ENCODE measurements at places on chromosomes 4 and X. TPM values are rescaled to one million over a fixed set of nuclear protein-coding genes. Genes with fewer than 3 reads are reported as not detected.

GRCh38 chr4:61294936-61295335 lies 94.8 kb downstream of the ADGRL3 start:
- no peak for DNase-seq

GRCh38 chr4:13733817-13734216 lies 106.3 kb upstream of the BOD1L1 start:
- no peak for DNase-seq

- DNase-seq = no peak
Observed at GRCh38 chrX:43898406-43899035, 16.3 kb upstream of the MAOB start.

The CLRN2 gene
- not detected for total RNA-seq
